Stimulated activated CD8-positive, alpha-beta memory T cell treated with anti-CD3 and anti-CD28 coated beads, Interleukin-7, amount 100 ng/mL, for 1 hour (primary cell): ENCODE measurements at places on chromosomes 2 and 18.

DNA sequence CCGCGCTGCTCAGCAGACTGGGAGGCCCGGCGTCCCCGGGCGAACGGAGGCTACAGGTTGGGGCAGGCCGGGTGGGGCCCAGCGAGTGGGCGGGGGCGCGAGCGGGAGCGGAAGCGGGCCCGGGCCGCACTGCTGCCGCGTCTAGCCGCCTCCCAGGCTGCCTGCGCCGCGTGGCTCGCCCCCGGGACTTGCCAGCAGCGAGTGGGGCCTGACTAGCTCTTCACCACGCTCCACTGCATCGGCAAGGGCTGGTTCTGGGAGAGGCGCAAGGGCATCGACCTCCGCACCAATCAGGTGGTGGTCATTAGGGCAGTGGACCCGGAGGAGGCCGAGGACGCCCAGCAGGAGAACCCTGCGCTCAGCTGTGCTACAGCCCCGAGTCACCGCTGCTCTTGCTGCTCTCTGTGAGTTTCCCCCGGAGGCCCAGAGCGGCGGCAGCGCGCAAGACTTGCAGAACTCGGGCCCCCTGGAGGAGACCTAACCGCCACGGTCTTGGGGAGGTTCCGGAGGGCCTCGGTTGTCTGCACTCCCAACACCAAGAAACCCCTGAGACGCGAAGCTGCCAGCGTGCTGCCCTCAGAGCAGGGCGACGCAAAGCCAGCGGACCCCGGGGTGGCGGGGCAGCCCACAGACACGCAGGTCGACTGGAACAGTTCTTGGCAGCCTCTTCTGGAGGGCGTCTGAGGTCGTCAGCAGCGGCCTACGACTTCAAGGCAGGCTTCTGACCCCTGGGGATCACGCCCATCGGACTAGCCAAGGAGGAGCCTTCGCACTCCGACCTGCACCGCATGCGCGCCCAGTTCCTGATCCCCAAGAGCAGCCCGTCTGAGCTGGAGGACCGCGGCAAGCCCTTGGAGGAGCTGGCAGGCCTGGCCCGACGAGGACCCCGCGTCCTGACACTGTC lies 27.2 kb upstream of the PTPN2 start:
- DNase-seq, result peak; percentile 11

DNA sequence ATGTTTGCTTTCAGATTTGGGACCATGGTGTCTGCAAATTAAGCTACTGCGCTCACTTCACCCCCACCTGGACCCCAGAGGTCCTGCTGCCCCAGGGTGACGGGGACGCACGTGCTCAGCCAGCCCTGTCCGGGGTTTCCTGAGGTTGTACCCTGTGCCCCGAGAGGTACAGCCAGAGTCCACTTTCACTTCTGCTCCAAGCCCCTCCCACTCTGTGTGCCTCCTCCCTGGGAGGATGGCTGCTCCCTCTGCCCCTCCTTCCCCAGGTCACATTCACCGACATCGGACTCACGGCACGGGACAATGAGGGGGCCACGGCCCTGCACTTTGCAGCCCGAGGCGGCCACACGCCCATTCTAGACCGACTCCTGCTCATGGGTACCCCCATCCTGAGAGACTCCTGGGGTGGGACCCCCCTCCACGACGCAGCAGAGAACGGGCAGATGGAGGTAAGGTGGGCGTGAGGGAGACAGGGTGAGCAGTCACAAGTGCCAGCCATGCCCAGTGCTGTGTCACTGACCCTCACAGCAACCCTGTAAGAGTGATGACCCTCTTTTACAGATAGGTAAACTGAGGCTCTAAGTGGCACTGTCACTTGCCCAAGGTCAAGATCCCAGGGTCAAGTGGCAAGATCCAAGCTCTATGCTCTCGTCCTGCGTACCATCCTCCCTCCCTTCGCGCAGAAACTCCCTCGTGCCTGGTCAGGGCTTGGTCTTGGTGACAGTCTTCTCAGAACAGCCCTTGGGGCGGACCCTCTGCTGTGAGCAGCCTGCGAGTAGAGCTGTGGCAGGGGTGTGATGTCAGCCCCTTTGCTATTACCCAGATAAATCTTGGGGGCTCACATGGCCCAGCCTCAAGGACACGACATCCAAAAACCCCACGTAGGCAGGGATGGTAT lies 7.6 kb downstream of the ESPNL start:
- DNase-seq, result no peak

DNA sequence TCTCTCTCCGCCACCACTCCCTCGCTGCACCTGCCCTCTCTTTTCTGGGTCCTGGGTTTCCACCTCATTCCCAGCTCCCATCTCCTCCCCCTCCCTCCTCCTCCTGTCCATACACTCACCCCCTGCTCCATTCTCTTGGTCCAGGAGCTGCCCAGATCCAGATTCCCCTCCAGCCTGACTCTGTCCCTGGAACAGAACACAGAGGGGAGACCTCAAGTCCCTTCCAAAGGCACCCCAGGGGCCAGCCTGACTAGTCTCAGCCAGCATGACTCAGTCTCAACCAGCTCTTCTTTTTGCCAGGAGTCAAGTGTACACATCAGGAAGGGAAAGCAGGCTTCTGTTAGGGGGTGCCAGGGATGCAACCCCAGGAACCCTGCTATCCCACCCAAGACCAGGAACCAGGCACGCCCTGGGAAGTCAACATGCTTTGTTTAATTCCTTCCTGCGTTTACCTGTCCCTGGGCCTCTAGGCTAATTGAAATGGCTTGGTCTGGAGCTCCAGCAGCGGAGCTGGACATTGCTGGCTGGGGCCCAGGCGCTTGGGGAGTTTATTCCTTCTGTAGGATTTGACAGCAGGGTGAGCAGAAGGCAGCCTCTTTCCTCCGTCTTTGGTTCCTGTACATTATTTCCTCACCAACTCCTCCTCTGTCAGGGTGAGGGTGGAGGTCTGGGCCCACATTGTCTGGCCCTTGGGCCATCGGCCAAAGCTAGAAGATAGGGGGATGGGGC lies 28.4 kb upstream of the SELENOI start:
- no peak for DNase-seq

DNA sequence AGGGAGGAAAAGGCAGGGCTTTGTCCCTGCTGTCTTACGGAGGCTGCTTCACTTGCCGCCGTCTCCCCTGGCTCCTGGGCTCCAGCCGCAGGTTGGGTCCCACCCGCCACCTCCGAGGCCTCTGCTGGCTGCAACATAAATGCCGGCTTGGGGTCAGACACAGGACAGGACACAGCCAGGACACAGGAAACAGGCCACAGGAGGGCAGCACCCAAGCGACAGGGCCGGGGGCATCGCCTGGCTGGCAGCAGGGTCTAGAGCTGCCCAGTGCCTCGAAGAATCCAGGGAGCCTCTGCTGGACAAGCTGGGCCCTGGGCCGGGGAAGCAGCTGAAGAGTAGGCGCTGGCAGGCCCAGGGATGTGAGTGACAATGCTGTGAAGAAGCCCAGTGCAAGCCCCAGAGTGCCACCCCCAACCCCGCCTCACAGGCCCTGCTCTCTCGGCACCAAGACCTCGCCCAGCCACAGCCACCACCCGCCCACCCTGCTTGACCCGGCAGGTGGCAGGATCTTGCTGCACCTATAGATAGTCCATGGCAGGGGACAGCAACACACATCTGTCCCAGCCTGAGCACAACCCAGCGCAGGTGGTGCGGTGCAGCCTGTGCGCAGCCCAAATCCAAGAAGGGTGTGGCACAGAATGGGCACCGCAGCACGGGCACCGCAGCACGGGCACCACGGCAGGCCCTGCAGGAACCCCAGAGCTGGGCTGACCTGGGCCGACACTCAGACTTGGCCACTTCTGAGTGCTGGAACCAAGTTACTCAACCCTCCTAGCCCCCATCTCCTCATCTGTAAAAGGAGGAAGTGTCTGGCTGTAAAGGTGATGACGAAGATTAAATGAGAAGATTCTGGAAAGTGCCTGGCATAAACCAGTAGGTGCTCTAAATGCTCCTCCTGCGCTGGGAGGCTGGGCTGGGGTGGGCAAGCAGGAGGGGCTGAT lies 55.6 kb downstream of the BIN1 start:
- DNase-seq, result no peak

DNA sequence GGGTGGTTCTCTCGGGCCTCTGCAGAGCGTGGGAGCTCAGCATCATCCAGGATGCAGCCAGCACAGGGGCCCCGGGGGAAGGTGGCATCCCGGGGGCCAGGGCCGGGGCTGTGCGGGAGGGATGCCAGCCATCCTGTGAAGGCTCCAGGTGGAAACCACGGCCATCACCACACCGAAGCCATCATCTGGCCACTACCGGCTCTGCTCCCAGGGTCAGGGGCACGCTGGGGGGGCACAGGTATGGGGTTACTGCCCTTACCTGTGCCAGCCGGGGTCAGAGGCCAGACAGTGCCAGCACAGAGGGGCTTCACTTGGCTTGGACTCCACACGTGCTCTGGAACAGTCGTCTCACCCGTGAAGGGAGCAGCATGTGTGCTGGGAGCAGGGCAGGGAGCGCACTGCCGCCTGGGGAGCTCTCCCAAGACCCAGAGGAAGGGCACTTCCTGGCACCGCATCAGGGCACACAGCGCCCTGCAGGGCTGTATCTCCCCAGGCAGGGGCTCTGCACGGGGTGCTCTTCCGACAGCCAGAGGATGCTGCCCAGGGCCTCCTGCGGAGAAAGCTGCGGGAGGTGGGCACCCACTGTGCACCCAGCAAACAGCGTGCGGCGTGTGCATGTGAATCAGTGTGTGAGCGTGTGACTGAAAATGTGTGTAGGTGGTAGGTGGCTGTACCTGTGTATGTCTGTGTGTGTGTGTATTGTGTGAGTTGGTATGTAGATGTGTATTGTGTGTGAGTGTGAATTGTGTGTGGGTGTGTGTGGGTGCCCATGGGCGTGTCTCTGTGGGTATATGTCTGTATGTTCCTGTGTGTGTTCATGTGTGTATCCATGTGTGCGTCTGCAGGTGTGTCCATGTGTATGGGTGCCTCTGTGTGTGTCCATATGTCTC lies 75.0 kb downstream of the PTGR3 start:
- no peak for DNase-seq
